ENCODE measurements at places on chromosomes 6 and 20.

GRCh38 chr6:47206626-47207025 is 103.1 kb downstream of the TNFRSF21 start:
- no peak for DNase-seq

- DNase-seq: no peak
These were observed 16.0 kb downstream of the MYH7B start for GRCh38 chr20:34971561-34972235.

DNA sequence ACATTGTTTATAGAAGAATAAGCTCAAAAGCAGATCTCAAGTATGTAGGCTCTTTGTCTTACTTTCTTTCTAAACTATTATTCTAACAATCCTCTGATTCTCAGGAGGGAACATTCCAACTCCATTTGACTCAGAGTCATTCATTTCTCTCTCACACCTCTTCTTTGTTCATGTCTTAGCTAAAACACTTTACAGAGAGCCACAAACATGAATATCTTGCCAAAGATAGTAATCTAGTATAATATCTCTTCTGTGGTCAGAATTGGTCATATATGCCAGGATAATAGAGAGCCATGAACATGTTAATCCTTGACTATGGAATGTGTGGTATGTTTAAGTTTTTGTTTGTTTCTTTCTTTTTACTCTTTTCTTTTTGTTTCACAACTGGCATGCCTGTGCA is 456.0 kb upstream of the PTCHD4 start:
- DNase-seq: no peak

GRCh38 chr20:62346398-62347150 is 20.5 kb downstream of the LAMA5 start:
- DNase-seq: no peak

GRCh38 chr20:11376998-11377397 is 540.7 kb upstream of the BTBD3 start:
- DNase-seq: no peak

GRCh38 chr20:58551631-58552030 is 36.4 kb upstream of the APCDD1L start:
- DNase-seq: no peak

- DNase-seq: no peak
These were observed 234.3 kb downstream of the PLCB1 start for GRCh38 chr20:8366303-8366923.

GRCh38 chr6:11774426-11774825 is 4.2 kb downstream of the ADTRP start:
- DNase-seq: no peak

GRCh38 chr20:52340036-52340634 is 148.6 kb upstream of the ZFP64 start:
- no peak for DNase-seq

DNA sequence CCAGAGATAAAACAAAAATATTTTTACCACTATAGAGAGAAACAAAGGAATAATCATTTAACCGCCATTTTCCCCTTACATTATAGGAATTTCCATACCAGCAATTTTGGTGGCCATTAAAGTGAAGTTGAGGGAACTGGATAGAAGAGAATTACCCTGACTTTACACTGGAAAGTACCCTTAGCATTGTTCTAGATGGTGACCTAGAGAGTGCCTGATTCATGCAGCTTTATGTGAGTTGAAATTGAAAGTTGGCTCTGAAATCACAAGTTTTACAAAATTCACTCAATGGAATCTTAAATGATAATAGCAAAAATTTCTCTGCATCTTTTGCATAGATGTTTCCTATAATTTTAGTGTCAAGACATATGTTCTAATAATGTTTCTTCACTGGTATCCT is 55.7 kb upstream of the PREP start:
- no peak for DNase-seq

- no peak for DNase-seq
These were observed 34.0 kb upstream of the FAM83C start for GRCh38 chr20:35326021-35326739.

DNA sequence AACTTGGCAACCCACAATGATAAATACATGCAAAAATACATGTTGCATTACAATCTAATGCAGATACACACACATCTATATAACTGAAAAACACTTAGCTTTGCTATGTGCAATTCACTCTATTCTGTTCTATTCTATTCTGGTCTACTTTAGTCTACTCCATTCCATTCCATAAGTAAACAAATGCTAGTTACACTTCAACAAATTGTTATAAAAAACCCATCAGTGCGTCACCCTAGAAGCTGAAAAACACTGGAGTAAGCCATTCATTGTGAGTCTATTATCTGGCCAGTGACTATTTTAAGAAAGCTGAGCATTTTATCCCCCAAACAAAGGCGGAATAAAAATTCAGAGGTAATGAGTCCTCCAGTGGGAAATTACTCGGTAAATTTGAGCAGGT is 315.7 kb upstream of the EPHA7 start:
- DNase-seq: no peak

DNA sequence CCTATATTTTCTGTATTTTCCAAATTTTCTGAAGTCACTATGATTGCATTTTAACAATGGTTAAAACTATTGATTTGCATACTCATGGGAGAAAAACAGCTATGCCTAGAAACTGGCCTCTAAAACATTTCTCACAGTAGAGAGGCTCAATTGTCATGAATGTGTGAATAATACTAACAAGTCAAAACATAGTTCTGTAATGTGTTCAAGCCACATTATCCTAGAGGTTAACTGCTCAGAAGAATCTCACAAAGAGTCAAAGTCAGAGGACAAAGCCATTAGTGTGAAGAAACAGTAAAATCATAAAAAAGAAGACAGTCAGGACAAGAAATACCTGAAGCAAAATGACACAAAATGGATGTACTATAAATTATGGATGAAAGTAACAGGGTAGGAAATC is 12.5 kb upstream of the ALDH8A1 start:
- no peak for DNase-seq

DNA sequence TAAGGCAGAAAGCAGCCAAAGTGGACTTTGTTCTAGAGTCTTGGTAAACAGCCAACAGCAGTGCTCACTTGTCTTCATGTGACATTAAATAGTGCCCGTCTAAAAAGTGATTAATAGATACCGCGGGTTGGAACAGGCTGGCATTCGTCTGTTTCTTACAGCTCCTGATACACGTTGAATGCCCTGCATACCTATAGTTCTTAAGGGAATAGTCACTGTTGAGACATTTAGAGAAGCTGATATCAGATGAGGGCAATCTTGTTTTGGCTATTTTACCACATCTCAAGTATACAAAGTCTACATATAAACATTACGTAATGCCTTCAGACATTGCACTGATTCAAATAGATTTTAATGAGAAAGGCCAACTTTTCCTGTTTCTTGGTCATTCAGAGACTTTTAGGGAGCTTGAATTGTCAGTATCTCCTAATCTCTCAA is 374.9 kb upstream of the FLRT3 start:
- no peak for DNase-seq

- no peak for DNase-seq
These were observed 43.6 kb upstream of the DEFB112 start for GRCh38 chr6:50093116-50093937.

DNA sequence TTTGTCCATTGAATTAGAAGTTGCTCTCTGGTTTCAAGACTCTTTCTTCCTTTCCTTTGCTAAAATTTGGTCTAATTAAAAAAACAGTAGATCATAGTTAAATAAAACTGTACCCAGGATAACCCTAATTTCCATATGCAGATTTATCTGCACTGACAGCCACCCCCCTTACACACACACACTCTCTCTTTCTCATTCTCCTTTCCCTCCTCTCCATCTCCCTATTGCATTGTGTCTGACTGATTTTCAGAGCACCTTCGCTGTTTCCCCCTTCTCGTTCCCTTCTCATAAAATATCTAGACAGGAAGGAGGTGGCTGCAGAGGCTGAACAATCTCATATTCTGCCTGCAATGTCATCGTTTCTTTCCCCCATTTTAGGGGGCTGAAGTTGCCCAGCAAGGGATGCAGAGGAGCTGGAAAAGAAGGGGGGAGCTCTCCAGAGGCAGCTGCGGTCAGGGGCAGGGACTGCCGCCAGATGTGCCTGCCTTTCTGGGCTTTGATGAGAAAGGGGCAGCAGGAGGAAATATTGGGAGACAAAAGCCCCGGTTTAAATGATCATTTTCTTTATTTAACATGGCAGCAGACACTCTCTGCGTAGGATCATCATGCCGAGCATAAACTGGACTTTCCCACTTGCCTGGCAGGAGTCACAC is 22.5 kb upstream of the MMS22L start:
- no peak for DNase-seq

GRCh38 chr20:21933526-21933925 is 228.1 kb downstream of the PAX1 start:
- no peak for DNase-seq

DNA sequence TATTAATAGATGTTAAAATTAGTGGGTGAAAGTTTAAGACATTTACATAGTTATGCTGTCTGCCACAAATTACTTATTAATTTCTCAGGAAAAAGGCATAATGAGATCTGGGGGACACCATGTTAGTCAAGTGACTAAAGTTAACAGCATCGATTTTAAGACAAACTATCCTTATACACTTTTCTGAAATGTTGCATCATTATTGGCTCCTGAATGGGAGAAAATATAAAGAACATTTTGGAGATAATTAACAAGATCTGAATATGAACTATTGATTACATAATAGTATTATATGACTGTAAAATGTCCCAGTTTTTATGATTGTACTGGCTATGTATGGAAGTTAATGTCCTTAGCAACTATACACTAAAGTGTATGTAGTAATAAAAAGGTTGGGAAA is 7.9 kb downstream of the OR2B3 start:
- no peak for DNase-seq

- no peak for DNase-seq
These were observed 8.8 kb upstream of the OSTM1 start for GRCh38 chr6:108083349-108083748.

DNA sequence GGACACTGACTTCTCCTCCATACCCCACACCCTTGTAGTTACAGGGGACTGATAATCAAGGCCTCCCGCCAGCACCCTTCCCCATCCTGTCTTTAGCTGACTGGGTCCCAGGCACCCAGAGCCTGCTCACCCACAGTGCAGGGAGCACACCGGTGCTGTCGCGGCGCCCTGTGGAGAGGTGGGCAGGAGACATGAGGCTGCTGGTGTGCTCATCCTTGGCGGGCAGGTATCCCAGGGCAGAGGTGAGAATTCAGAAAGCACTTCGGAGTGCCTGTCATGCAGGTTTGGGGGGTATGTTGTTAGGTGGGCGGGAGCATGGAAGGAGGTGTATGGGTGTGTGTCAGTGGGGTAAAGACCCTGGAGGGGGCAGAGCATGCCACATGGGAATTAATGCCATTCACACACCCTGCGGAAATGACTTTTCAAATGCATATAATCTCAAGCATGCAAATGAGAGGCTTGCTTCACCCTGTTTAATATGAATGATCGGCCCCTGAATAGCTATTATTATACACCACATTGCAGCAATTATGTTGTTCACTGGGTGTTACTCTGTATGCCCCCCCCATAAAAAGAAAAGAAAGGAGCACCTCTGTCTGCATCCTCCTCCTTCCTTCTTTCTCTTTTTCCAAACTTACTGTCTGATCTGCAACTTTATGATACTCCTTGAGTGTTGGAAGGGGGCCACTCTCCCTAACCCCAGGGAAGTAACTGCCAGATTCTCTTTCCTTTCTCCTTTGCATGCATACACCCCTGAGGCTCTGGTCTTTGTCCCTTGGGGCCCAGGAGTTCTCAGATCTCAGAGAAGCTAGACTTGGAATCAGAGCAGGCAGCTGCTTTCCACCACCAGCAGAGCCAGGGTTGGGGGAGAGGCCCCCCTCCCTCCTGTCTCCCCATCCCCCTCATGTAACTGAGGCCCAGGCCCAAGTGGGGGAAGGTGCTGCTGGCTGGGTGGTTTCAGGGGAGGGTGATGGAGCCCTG is 16.0 kb downstream of the FOXP4 start:
- no peak for DNase-seq

DNA sequence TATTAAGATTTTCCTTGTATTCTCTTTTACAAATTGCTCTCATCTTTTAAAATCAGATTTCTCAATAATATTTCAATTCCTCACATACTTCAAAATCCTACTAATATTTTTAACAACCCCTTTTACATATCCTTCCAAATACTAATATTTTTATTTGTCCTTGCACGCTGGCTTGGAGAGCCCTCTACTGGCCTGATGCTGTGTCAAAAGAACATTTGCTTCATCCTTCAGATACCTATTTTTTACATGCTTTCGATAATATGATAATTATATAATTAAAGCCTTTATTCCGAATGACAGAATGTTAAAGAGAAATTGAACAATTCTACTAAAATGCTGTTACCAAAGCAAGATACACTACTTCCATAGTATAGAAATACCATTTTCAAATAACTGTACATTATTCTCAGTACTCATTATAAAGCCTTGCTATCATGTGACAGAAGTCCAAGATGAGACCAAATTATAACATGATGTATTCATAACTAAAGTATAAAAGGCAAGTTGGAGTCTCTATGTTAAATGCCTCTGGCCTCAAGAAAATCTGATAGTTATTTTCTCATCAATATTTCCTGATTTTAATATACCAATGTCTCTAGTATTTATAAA is 39.0 kb upstream of the PLN start:
- no peak for DNase-seq

- no peak for DNase-seq
These were observed 117.5 kb downstream of the GMPR start for GRCh38 chr6:16355699-16356446.

DNA sequence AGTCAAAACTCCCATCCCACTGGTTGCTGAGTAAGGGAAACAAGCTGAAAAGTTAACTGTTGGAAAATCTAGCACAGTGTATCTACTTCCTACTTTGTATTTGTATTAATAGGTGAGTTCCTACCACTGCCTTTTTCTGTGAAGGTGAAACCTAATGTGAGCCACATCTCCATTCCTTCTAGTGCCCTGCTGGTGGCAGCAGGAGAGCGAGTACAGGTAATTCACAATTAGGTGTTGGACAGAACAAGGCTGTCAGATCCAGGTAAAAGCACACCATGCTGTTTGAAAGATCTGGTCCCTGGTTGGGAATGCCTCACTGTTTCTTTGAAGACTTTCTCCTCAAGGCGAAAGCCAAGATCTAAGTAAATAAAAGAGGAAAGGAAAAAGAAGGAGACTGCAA is 528.4 kb downstream of the PKHD1 start:
- DNase-seq: no peak

GRCh38 chr20:16556301-16556700 is 16.9 kb downstream of the KIF16B start:
- no peak for DNase-seq

- no peak for DNase-seq
These were observed 70.4 kb upstream of the IPCEF1 start for GRCh38 chr6:154426997-154427396.

GRCh38 chr6:144131248-144131709 is 19.0 kb upstream of the STX11 start:
- no peak for DNase-seq

GRCh38 chr6:38973178-38974057 is 75.2 kb upstream of the GLP1R start:
- no peak for DNase-seq
